ENCODE measurements at places on chromosomes 6 and 20.

- DNase-seq: no peak
- no peaks in the 10 kb centered on the region for H3K27me3 ChIP-seq
- H3K4me3 ChIP-seq: no peak overlapping the region
- no peaks in the 10 kb centered on the region for H3K4me1 ChIP-seq
- H3K36me3 ChIP-seq: no peaks in the 10 kb centered on the region
Observed at GRCh38 chr6:25623879-25624278, 28.1 kb upstream of the SCGN start.

DNA sequence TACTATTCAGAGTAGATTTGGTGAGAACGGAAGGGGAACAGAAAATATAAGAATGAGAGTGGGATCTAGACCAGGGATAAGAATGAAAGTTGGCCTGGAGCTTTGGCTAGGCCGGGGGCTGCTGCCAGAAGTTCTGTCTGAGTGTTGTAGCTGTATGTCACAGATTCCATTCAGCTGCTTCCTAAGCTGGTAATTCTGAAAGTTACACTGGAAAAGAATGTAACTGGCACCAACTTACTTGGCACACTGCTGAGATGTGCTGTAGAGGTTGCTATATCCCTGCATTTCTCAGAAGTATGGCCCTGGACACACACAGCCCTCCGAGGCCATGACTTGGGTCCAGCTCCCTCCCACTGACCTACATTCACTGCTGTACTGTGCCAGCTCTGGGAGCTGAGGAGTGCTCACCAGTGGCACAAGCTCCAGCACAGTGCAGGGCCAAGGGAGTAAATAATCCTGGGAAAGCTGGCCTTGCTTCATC, 25.8 kb upstream of the TMEM217 start:
- H3K36me3 ChIP-seq: peaks cover 18% of the 10 kb centered on the region
- H3K4me3 ChIP-seq: no peak overlapping the region
- DNase-seq: peak; percentile 41
- H3K27ac ChIP-seq: peak overlapping the region; percentile 49

GRCh38 chr6:11659757-11660156, 118.8 kb downstream of the ADTRP start:
- no peaks in the 10 kb centered on the region for H3K4me1 ChIP-seq
- H3K27ac ChIP-seq: no peak overlapping the region
- no peak for DNase-seq

DNA sequence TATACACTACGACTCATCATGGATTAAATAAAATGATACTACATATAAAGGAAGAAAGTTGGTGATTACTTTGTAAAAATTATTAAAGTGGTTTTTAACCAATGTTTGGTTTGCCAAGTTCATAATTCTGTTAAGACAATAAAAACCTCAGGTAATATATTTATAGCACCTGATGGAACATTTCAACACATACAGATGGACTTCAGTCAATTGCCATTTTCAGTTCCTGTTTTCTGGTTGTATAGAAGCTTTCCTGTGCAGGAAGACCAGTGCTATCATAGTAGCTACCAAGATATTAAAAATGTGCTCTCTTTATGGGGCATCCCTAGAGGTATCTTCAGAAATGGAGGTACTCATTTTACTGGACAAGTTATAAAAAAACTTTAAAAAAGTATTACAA, 1686.4 kb downstream of the GRIK2 start:
- H3K36me3 ChIP-seq: no peaks in the 10 kb centered on the region
- no peaks in the 10 kb centered on the region for H3K27me3 ChIP-seq
- H3K27ac ChIP-seq: no peak overlapping the region
- H3K4me3 ChIP-seq: no peak overlapping the region
- H3K4me1 ChIP-seq: no peaks in the 10 kb centered on the region
- no peak for DNase-seq

- H3K36me3 ChIP-seq: peaks cover 35% of the 10 kb centered on the region
- no peak overlapping the region for H3K27ac ChIP-seq
- DNase-seq: no peak
- no peaks in the 10 kb centered on the region for H3K4me1 ChIP-seq
- H3K27me3 ChIP-seq: no peaks in the 10 kb centered on the region
Observed at GRCh38 chr6:131602781-131603312, 25.2 kb downstream of the MED23 start.

GRCh38 chr6:106886081-106886843, 88.3 kb downstream of the CD24 start:
- no peak overlapping the region for H3K4me3 ChIP-seq
- H3K27me3 ChIP-seq: no peaks in the 10 kb centered on the region
- H3K36me3 ChIP-seq: no peaks in the 10 kb centered on the region
- no peak overlapping the region for H3K27ac ChIP-seq

DNA sequence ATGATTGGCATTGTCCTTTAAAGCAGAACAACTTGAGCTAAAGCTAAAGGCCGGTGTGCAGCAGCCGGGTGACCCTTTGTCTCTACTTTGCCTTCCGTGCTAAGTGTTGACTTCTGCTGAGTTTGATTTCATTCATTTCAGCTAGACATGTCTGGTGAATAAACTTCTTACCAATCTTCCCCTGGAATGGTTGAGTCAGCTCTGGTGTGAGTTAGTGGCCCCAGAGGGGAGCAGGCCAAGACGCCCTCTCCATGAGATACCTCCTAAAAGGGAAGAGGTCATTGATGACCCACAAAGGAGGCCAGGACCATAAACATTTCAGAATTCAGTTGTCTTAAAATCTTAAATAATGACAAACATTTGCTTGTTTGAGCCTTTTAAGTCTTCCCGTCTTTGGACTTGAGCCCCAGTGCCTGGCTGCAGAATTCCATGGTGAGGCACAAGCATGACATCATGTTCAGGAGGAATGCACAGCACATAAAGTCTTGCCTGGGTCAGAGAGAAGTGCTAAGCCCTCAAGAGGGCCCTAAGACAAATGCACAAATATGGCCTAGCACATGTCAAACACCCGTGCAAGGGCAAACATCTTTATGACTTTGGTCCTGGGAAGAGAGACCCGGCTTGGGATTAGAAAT, 96.3 kb upstream of the NEDD9 start:
- H3K4me3 ChIP-seq: no peak overlapping the region
- H3K27ac ChIP-seq: no peak overlapping the region

GRCh38 chr20:24598346-24598745, 128.9 kb downstream of the SYNDIG1 start:
- no peaks in the 10 kb centered on the region for H3K27me3 ChIP-seq
- no peaks in the 10 kb centered on the region for H3K4me1 ChIP-seq
- no peak for DNase-seq
- H3K36me3 ChIP-seq: no peaks in the 10 kb centered on the region
- H3K27ac ChIP-seq: no peak overlapping the region

DNA sequence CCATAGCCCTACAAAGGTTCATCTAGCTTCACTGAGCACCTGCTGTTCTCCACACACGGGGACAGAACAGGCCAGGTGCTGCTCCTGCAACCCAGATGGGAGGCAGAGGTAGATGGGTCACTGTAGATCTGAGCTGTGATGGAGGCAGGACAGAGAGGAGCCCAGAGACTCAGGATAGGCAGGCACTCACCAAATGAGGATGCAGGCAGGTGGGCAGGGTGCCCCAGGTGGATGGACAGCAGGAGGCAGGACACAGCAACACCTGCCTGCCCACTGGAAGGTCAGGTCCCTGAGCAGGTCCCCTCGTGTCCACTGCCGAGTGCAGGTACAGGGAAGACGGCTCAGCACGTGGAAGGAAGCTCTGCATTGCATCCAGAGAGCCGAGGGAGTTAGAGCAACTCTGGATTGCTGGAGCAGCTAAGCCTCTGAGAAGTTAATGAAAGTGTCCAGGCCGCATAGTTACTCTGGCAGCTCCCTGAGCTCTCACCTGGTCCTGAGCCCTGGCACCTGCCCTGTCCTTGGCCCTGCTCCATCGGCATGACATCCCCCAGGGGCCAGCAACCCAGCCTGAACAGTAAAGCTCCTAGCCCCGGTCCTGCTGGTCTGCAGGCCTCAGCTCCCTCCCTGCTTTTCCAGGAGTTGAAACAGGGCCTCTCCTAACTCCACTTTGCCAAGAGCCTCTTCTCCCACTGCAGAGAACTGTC, 4.9 kb upstream of the YTHDF1 start:
- no peak for DNase-seq
- H3K27ac ChIP-seq: no peak overlapping the region
- peaks cover 2% of the 10 kb centered on the region for H3K4me1 ChIP-seq
- H3K27me3 ChIP-seq: peaks cover 5% of the 10 kb centered on the region
- no peaks in the 10 kb centered on the region for H3K36me3 ChIP-seq
- H3K4me3 ChIP-seq: no peak overlapping the region

- H3K36me3 ChIP-seq: no peaks in the 10 kb centered on the region
- H3K27me3 ChIP-seq: no peaks in the 10 kb centered on the region
- H3K4me3 ChIP-seq: no peak overlapping the region
- DNase-seq: no peak
Observed at GRCh38 chr6:149271348-149272340, 45.9 kb upstream of the TAB2 start.

DNA sequence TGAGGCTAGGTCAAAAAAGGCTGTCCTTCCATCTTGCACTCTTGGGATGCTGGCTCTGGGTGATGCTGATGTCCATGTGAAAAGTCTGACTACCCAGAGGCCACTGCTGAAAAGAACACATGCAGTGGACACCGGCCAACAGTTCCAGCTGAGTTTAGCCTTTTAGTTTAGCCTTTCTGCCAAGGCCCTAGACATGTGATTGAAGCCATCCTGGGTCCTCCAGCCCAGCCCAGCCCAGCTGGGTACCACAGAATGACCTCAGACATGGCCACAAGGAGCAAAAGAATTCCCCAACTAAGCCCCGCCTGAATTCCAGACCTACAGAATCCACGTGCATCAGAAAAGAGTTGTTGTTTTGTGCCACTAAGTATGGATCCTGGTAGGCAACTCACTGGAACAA, 17.4 kb downstream of the PIGT start:
- no peaks in the 10 kb centered on the region for H3K36me3 ChIP-seq
- no peak overlapping the region for H3K27ac ChIP-seq
- peaks cover 2% of the 10 kb centered on the region for H3K4me1 ChIP-seq
- DNase-seq: peak; percentile 87
- H3K27me3 ChIP-seq: no peaks in the 10 kb centered on the region
- no peak overlapping the region for H3K4me3 ChIP-seq

DNA sequence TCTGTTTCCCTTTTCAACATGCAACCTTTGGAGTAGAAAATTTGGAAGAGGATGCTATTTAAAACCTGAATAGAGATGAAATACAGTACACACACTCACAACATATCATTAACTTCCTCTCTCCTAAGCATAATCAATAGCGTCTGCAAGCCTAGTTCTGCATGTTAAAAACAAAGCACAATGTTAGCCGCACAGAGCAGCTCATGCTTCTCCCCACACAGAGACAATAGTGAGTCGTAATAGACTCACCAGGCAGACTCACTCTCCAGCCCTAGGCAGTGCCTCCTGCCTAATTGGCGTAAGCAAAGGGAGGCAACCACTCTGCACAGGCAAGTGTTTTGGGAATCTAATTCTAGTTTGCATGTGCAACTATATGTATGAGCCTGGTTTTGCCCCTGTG, 45.8 kb upstream of the ARID1B start:
- no peak overlapping the region for H3K27ac ChIP-seq
- no peaks in the 10 kb centered on the region for H3K4me1 ChIP-seq
- H3K4me3 ChIP-seq: no peak overlapping the region
- no peaks in the 10 kb centered on the region for H3K27me3 ChIP-seq
- no peaks in the 10 kb centered on the region for H3K36me3 ChIP-seq
- no peak for DNase-seq

- H3K27me3 ChIP-seq: no peaks in the 10 kb centered on the region
- no peak overlapping the region for H3K27ac ChIP-seq
- DNase-seq: no peak
- H3K36me3 ChIP-seq: no peaks in the 10 kb centered on the region
Observed at GRCh38 chr20:4100679-4101078, 85.3 kb upstream of the RNF24 start.

DNA sequence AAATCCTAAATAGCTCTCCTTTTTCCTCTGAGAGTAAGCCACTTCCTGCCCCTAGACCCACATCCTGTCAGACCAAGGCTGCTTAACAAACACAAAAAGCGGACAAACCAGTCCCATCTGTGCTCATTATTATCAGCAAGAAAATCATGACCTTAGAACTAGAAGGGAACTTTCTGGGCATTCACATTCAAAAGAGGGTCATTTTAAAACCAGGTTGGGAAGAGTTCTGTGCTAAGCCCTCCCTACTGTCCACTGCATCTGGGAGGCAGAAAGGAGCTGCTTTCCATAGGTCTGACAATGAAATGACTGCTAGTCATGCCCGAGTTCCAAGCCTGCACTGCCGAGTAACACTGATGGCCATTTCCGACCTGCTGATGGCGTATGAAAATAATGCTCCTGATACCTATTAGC, 15.4 kb downstream of the EZR start:
- H3K4me1 ChIP-seq: peaks cover 18% of the 10 kb centered on the region
- H3K27me3 ChIP-seq: no peaks in the 10 kb centered on the region
- peaks cover 2% of the 10 kb centered on the region for H3K36me3 ChIP-seq
- H3K4me3 ChIP-seq: no peak overlapping the region
- DNase-seq: no peak

GRCh38 chr20:53409447-53409717, 184.3 kb downstream of the ZNF217 start:
- no peaks in the 10 kb centered on the region for H3K27me3 ChIP-seq
- H3K4me1 ChIP-seq: peaks cover 3% of the 10 kb centered on the region
- no peaks in the 10 kb centered on the region for H3K36me3 ChIP-seq
- DNase-seq: no peak

GRCh38 chr6:25669413-25669812, 17.4 kb downstream of the SCGN start:
- H3K36me3 ChIP-seq: no peaks in the 10 kb centered on the region
- H3K4me1 ChIP-seq: no peaks in the 10 kb centered on the region
- no peak overlapping the region for H3K27ac ChIP-seq
- no peaks in the 10 kb centered on the region for H3K27me3 ChIP-seq
- DNase-seq: no peak

DNA sequence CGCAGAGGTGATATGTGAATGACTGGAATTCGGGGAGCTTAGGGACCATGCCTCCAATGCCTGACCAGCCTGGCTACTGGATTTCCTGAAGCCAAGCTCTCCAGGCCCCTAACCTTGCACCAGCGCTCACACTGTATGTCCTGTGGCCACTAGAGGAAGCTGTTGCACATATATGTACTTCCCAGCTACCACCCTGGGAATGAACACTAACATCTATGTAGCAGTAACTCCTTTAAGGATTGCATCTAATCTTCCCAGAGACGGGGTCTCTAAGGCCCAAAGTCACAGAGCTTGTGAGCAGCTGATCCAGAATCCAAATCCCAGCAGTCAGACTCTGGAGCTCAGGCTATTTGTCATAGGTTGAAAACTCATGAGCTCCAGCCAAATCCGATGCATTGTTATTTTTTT, 20.4 kb upstream of the BPIFB1 start:
- H3K27me3 ChIP-seq: peaks cover 6% of the 10 kb centered on the region
- H3K36me3 ChIP-seq: no peaks in the 10 kb centered on the region
- peak; percentile 52 for DNase-seq
- no peak overlapping the region for H3K4me3 ChIP-seq
- H3K4me1 ChIP-seq: no peaks in the 10 kb centered on the region

DNA sequence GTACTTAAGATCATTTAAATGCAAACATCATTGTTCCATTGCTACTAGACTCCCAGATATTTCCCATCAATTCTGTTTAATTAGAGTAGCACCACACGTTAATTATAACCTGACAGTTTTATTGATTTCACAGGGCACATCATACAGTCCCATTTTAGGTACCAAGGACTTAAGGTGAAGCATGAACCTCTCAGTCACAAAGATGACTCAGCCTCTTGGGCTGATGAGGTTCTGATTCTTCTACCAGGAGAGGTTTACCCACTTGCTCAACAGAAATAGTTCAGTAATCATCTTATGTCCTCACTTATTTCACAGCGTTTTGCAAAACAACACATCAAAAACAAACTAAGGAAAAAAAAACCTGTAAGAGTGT, 98.5 kb downstream of the HIVEP2 start:
- no peaks in the 10 kb centered on the region for H3K27me3 ChIP-seq
- no peaks in the 10 kb centered on the region for H3K36me3 ChIP-seq
- H3K4me3 ChIP-seq: no peak overlapping the region
- H3K27ac ChIP-seq: peak overlapping the region; percentile 92
- H3K4me1 ChIP-seq: peaks cover 26% of the 10 kb centered on the region
- DNase-seq: peak; percentile 15

All from lung (tissue), 17 donors.